ENCODE measurements at places on chromosomes 1 and 21.

GRCh38 chr1:171495444-171495843, 10.1 kb downstream of the PRRC2C start:
- no peak for DNase-seq

DNA sequence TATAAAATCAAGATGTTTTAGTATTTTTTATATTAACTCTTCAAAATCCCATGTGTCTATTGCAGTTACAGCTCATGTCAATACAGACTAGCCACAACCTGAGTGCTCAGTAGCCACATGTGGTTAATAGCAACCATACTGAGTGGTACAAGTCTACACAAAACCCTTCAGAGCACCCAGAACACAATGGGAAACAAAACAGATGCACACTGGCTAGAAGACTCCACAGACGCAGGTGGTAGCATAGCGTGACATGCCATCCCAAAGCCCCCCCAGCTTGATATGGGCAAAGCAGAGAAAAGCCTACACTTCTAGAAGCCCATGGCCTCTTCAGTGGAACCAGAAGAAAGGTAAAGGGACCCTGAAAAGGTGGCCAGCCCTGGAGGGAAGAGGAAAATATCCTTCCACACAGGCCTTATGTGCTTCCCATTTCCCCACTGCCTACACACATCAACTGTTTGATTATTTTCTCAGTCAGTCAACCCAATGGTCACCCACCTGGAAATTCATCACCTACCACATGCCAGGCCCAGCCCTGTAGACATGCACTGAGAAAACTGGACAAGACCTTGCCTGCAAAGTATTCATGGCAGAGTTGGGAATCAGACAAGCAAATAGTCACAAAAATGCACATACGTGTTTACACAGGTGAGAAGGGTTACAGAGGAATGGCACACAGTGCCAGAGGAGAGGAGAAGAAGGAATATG, 175.0 kb downstream of the VAV3 start:
- DNase-seq = no peak

DNA sequence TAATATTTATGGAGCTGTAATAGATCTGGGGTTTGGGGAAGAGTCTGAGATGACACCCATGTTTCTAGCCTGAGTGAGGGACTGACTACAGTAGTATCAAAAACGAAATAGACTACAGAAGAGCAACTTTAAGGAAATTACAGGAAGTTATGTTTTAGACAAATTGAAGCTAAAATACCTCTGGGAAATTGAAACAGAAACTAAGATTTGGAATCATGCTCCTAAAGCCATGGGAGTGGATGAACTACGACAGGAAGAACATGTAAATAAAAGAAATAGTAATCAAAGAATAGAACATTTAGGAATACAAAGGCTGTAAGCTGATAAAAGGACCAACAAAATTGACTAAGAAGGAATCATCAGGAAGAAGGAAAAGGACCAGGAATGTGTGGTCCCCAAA, 68.9 kb downstream of the KIAA0319L start:
- no peak for DNase-seq

DNA sequence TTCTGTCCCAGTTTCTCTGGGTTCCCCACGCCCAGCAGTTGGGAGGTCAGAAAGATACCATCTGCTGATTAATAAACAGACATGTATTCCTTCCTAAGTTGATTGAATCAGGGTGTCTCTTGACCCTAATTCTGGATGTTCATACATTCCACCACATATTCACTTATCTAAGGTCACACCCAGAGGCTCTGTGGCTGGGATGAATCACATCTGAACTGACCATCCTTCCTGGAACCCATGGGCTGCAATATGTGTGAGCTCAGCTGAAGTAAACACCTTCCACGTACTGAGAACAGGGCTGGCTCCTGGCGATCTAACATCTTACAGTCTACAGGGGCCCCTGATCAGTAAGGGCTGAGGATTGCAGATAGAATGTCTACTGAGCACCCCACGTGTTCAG, 20.5 kb upstream of the TRABD2B start:
- no peak for DNase-seq

GRCh38 chr1:200905411-200906052, 10.8 kb downstream of the INAVA start:
- DNase-seq = no peak

DNA sequence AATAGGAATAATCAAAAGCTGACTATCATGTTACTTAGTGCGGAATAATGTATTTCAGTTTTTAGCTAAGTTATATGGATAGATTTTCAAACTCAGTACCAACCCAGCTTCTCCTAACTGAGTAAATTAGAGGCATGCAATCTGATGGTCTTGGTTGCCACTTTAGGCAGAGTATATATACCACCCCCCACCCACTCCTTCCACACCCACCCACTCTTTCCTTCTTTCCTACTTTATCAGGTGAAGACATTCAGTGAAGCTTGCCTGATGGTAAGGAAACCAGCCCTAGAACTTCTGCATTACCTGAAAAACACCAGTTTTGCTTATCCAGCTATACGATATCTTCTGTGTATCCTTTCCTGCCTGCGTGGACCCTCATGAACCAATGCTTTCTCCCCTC, 36.3 kb downstream of the DAP3 start:
- no peak for DNase-seq

GRCh38 chr1:34926894-34927293, 2.6 kb downstream of the DLGAP3 start:
- no peak for DNase-seq

- DNase-seq = no peak
These were observed 19.5 kb downstream of the ST7L start for GRCh38 chr1:112599477-112599876.

GRCh38 chr21:46295996-46296752, 10.0 kb downstream of the YBEY start:
- DNase-seq = no peak

- no peak for DNase-seq
These were observed 293.0 kb upstream of the PLXNA2 start for GRCh38 chr1:208537198-208537597.

DNA sequence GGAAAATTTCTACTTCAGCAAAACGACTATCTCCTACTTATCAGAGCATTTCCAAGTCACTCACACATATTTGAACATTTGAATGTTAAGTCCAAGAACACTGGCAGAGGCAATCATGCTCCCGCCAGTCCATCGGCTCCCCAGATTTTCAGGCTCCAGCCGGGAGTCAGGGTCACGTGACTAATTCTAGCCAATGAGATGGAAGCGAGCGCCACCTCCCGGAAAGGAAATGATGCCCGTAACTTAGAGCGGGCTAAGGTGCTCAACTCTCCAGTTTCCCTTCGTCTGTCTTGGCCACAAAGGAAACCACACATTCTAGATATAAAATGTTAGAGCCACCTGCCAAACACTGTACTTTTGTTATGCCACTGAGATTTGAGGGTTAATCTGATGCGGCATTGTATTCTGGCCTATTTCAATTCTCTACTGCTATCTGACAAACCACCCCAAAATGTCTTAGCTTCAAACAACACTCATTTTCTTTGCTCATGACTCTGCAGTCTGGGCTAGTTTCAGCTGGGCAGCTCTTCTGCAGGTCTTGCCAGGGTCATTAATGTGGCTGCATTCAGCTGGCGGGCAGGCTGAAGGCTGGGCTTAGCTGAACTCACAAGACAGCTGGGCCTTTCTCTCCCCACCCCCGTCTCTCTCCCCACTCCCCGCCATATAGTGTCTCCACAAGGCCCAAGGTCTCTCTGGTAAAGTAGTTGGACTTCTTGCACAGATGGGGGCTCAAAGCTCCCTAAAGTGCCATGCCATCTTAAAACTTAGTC, 16.5 kb upstream of the LHX4 start:
- no peak for DNase-seq

DNA sequence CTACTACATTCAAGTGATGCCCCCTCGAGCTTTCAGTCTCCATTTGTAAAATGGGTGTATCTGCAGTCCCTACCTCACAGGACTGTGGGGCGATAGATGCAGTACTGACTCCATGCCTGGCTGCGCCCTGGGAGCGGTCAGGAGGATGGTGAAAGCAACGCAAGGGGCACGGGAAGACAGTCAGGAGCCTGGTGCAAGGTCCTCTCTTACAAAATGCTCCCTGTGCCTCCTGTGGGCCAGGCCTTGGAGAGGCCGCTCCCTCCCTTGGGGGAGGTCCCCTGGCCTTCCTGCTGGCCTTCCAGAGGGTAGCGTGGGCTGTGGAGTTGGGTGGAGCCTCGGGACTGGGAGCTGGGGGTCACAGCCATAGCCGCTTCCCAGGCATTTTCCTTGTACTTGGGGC, 21.6 kb downstream of the FAM151A start:
- DNase-seq = no peak

- DNase-seq = no peak
These were observed 8.1 kb downstream of the ADAMTS5 start for GRCh38 chr21:26958788-26959187.
